ENCODE measurements at places on chromosomes 5 and 9.

DNA sequence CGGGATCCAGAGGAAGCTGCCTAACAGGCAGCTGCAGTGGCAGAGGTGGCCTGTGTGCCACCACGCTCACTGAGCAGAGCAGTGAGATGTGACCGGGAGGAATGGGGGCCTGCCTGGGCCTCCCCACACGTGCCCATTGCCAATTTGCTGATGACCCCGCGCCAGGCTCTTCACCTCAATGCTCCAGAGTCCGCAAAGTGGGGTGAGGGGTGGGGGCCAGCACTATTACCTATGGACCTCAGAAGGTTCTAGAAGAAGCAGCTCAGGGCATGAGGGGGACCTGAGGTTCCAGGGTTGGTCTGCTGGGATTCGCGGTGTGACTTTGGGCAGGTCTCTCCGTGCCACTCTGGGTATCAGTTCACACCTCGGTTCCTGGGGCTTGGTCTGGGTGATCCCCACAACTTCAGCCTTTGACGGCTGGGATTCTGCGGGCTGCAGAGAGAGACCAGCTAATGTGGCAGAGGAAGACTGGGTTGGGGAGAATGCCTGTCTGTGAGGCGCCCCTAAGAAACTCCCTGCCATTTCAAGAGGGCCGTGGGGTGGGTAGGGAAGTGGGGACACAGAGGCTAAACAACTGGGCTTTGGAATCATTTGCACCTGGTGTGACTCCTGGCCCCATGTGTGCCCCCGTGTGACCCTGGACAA, 231.0 kb upstream of the MVB12B start:
- no peak for DNase-seq

GRCh38 chr5:164487939-164488338, 982.5 kb downstream of the MAT2B start:
- DNase-seq = no peak

- no peak for DNase-seq
Measured at GRCh38 chr5:14707811-14708390, 43.4 kb downstream of the OTULIN start.

- no peak for DNase-seq
Measured at GRCh38 chr9:89610391-89610925, 5.6 kb downstream of the GADD45G start.
